ENCODE measurements at places on chromosomes 16 and 17. TPM values are rescaled to one million over a fixed set of nuclear protein-coding genes. Genes with fewer than 3 reads are reported as not detected.
A peak's percentile ranks its signal among the peaks of the same experiment; 100 is the strongest.

GRCh38 chr17:41895617-41896016 is 23.1 kb downstream of the ACLY start:
- no peak for DNase-seq

GRCh38 chr16:82695806-82696205 is 69.0 kb downstream of the CDH13 start:
- DNase-seq: no peak

GRCh38 chr17:28105501-28105900 is 63.0 kb downstream of the NLK start:
- no peak for DNase-seq

DNA sequence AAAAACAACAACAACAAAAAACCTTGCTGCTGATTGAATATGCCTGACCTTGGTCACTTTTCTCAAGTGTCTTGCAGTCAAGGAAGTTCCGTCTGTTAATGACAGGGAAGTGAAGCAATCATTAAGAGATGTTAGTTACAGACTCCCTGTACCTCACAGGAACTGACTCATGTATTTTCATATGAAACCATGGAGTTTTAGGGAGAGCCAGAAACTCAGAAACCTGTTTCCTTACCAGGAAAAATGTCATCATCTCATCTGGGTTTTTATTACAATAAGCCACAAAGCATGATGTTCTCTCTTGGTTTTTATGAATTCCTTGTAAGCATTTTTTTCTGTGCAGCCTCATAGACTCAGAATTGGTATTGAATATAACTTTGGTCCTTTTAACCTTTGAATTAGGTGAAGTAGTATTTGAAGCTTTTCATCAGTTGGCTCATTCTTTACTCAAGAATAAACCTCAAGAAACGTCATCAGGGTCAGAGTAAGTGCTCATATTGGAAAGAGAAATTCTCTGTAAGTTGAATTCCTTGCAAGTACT is 10.3 kb downstream of the LYRM1 start:
- no peak for DNase-seq

The TBC1D26 gene
- polyA plus RNA-seq: 0.67 TPM

- no peak for DNase-seq
Measured at GRCh38 chr17:41868568-41868967, 3.3 kb upstream of the KLHL11 start.

The TERF2IP gene
- 79.4 TPM for polyA plus RNA-seq

The SLC5A2 gene
- 62.1 TPM for polyA plus RNA-seq

DNA sequence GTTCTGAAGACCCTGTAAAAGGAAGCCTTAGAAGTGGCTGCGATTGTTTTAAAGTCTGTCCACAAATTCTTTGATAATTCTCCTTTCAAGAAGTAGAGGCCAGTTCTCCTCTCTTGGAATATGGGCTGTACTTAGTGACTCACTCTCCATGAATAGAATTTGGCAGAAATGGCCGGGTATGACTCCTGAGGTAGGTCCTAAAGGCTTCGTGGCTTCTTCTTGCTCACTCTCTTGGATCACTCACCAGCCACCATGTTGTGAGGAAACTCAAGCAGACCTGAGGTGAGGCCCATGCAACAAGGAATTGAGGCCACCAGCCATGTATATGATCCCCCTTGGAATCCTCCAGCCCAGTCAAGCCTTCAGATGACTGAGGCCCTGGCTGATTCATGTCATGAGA is 75.8 kb downstream of the WWOX start:
- DNase-seq: no peak

GRCh38 chr16:27597361-27597760 is 47.4 kb downstream of the KATNIP start:
- no peak for DNase-seq

GRCh38 chr16:55101026-55101425 is 170.4 kb downstream of the IRX5 start:
- DNase-seq: no peak

- DNase-seq: no peak
Measured at GRCh38 chr16:84730406-84731106, 30.8 kb downstream of the USP10 start.

The SEZ6L2 gene
- 8.2 TPM for polyA plus RNA-seq

DNA sequence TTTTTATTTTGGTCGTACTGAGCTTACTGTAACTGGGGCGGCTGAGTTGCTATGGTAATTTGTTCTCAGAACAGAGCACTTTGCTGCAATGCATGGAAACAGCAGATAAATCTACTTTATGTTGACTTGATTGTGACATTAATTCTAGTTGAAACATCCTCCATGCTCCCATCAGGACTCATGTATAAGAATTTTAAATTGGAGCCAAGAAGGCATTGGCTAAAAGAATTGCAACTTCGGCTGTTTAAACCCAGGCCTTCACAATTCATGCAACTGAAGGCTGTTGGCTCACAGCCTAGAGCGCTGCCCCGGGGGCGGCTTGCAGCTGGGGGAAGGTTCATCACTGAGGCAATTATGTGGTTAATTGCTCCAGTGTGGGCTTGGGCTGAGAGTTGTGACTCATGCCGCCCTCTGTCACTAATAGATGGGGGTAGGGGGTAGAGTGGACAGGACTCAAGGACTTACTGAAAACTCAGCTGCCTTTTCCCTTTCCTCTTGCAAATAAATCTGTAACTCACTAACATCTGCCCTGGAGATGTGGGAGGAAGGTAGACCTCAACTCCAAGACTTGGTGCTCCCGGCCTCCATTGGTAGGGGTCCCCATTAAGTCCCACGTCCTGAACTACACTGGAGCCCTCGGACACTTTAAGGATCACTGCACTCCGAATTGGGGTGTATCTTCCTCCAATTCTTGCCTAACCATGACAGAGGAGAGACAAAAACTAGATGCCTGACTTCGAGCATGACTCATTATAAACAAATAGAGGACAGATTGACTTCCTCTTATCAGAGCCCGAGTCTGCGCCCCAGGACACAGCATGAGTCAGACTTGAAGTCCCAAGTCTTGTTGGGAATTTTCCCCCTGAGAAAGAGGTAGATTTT is 37.5 kb downstream of the ERCC4 start:
- DNase-seq: peak; percentile 66

GRCh38 chr17:80092959-80093358 is 8.4 kb upstream of the GAA start:
- DNase-seq: no peak

DNA sequence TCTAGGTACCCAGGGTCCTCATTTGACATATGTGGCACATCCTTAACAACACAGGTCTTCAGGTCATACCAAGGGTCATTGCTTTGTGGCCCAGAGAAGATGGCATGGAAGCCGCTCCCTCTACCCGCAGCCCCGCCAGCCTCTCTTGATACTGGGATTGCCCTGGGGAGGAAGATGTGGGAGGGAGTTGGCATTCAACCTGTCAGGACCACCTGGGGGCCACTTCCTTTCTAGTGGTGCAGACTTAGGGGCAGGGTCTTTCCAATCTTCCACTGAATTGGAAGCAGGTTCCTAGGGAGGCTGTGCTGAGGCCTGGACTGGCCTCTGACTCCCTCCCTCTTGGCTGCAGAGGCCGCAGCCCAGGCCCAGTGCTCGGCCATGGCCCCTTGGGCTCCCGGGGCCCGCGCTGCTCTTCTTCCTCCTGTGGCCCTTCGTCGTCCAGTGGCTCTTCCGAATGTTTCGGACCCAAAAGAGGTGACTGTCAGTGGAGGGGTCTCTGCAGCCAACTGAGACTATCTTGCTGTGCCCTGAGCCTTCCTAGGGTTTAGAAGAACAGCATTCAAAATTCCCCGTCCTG is 5.1 kb upstream of the HEXIM1 start:
- DNase-seq: no peak

The HOXB5 gene
- 38.2 TPM for polyA plus RNA-seq

- DNase-seq: no peak
Measured at GRCh38 chr17:32148351-32148750, 6.0 kb downstream of the RHOT1 start.
